CD4-positive, alpha-beta memory T cell (primary cell): ENCODE measurements at places on chromosomes 7 and 10. TPM values are rescaled to one million over a fixed set of nuclear protein-coding genes. Genes with fewer than 3 reads are reported as not detected.
A peak's percentile ranks its signal among the peaks of the same experiment; 100 is the strongest.

DNA sequence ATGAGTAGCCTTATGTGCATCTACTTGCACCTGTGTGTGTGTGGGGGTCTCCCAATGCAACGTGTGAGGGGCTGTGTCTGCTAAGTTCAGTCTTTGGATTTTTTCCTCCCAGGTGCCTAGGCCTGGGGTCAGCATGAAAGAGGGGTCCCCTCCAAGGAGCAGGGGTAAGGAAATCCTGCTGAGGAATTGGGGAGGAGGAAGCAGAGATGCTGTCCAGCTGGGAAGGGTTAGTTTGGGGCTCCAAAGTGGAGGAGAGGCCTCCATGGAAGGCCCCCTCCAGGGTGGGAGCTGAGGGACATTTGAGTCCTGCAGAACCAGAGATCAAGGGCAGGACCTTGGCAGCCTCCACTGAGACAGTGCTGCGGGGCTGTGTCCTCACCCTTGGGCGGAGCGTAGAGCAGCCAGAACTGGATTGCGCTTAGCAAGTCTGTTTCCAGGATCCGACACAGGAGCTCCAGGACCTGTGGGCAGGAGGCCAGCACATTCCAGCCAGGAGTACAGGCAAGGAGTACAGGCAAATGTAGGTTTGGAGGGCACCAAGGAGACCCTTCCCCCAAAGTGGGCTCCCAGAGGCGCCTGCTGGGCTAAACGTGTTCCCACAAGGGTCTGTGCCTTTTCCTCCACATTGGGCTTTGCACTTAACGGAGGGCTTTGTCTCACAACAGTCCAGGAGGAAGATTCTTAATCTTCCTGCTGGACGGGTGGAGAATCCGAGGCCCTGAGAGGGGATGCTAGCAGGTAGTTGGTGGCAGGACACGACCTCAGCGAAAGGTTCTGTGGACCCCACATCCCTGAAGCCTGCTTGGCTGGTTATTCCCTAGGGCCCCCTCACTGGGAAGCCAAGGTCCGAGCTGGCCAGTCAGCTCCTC is 10.1 kb downstream of the TBATA start:
- H3K27me3 ChIP-seq = no peaks in the 10 kb centered on the region
- H3K27ac ChIP-seq = no peak overlapping the region
- H3K36me3 ChIP-seq = no peaks in the 10 kb centered on the region
- no peaks in the 10 kb centered on the region for H3K4me1 ChIP-seq
- no peak overlapping the region for H3K4me3 ChIP-seq

GRCh38 chr7:107076781-107077698 is 32.5 kb downstream of the PRKAR2B start:
- H3K27me3 ChIP-seq = no peaks in the 10 kb centered on the region
- H3K4me3 ChIP-seq = no peak overlapping the region
- H3K27ac ChIP-seq = no peak overlapping the region
- no peaks in the 10 kb centered on the region for H3K4me1 ChIP-seq
- no peaks in the 10 kb centered on the region for H3K36me3 ChIP-seq

GRCh38 chr7:26295586-26295985 is 3.9 kb downstream of the SNX10 start:
- no peak overlapping the region for H3K4me3 ChIP-seq
- no peaks in the 10 kb centered on the region for H3K27me3 ChIP-seq
- H3K36me3 ChIP-seq = peaks cover 3% of the 10 kb centered on the region
- no peak overlapping the region for H3K27ac ChIP-seq

The ITIH2 gene
- total RNA-seq = not detected

DNA sequence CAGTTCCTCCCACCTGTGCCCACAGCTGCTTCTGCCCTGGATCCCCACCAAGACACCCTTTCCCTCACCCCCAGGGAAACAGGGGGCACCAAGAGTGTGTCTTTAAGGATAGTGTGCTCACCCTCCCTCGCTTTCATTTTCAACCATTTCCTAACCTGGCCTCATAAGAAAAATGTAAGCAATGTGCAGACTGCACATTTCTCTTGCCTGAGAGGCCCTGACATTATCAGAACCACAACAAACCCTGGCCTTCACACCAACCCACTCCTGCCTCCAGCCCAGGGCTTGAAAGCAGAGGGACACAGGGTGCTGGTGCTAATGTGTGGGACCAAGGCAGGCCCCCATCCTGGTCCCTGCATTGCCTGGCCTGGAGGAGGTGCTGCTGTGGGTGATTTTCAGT is 11.0 kb upstream of the IMPDH1 start:
- H3K4me1 ChIP-seq = no peaks in the 10 kb centered on the region
- H3K4me3 ChIP-seq = no peak overlapping the region
- no peak overlapping the region for H3K27ac ChIP-seq
- H3K27me3 ChIP-seq = no peaks in the 10 kb centered on the region
- no peak for DNase-seq
- H3K36me3 ChIP-seq = no peaks in the 10 kb centered on the region

The CACNA2D1 gene
- not detected for total RNA-seq

GRCh38 chr10:108360187-108360586 is 1195.7 kb upstream of the SORCS1 start:
- no peaks in the 10 kb centered on the region for H3K36me3 ChIP-seq
- H3K4me3 ChIP-seq = no peak overlapping the region
- H3K4me1 ChIP-seq = no peaks in the 10 kb centered on the region
- H3K27me3 ChIP-seq = no peaks in the 10 kb centered on the region
- no peak overlapping the region for H3K27ac ChIP-seq
- DNase-seq = no peak

DNA sequence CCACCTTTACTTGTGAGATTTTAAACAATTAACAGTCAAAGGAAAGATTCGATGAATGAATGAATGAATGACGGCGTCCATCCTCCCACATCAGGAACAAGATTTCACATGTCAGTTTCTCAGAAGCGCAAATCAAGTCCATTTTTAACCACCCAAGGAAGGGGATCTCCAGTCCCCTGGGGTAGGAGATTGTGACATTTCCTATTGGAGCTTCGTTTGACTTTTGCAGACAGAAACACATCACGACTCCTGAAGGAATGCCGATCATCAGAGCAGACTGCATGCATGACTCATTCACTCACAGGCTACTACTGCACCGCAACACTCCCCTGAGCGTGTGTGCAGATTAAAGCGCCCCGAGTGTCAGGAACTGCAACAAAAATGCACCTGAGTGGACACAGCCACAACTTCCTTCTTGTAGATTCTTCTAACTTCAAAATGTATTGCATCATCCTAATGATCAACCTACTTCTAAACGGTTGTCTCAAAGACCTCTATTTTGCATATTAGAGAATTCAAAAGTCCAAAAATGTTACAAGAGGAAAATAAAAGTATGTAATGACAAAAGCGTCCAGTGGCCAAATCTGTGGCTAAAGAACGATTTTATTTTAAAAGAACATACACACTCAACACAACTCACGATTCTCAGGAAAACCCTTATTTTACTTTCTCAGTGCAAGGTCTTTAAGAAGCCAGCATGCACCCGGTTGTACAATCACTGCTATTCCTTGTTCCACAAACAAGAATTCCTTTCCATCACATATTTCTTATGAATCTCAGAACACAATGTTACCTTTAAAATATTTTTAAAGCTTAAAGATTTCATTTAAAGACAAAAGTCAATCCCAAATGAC is 172.6 kb downstream of the FAM107B start:
- H3K4me3 ChIP-seq = peak overlapping the region; percentile 72
- H3K4me1 ChIP-seq = peaks cover 63% of the 10 kb centered on the region
- H3K27me3 ChIP-seq = no peaks in the 10 kb centered on the region
- peak; percentile 45 for DNase-seq
- peaks cover 19% of the 10 kb centered on the region for H3K36me3 ChIP-seq

- H3K27me3 ChIP-seq = no peaks in the 10 kb centered on the region
- H3K36me3 ChIP-seq = peaks cover 19% of the 10 kb centered on the region
- peaks cover 100% of the 10 kb centered on the region for H3K4me1 ChIP-seq
Observed at GRCh38 chr10:11212288-11213085, 194.8 kb downstream of the CELF2 start.
